ENCODE measurements at places on chromosomes 1 and 21.

- DNase-seq, result no peak
Observed at GRCh38 chr1:75129660-75129982, 4.6 kb upstream of the LHX8 start.

DNA sequence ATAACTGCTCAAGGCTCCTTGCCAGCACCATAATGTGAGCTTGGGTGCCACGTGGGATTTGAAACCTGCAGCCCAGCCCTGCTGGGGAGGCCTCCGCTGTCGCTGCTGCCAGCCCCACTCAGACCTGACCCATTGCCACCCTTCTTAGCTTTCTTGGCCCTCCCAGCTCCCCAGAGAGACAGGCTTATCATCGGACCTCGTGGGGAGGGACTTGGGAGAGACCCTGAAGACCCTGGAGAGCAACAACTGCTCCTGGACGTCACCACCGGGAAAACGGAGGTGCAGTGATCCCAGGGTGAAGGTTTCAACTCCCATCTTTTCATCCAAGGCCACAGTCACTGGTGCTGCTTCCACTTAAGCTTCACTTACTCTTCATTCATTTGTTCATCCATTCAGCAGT lies 596.1 kb downstream of the PTPRU start:
- DNase-seq, result no peak

DNA sequence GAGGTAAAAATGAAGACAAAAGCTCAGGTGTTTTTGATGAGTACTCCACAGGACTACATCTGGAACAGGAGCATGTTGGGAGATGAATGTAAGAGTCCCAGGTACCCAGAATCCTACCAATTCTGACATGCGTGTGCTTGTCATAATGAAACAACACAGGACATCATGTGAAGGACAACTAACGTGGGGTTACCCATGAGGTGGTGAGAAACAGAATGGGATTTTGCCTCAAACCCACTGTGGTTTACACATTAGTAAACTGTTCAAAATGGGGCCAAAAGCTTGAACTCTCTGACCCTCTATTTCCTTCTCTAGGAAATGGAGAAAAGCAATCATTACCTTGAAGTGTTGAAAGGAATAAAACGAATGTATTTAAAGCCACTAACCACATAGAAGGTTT lies 266.2 kb downstream of the RGS7 start:
- no peak for DNase-seq

DNA sequence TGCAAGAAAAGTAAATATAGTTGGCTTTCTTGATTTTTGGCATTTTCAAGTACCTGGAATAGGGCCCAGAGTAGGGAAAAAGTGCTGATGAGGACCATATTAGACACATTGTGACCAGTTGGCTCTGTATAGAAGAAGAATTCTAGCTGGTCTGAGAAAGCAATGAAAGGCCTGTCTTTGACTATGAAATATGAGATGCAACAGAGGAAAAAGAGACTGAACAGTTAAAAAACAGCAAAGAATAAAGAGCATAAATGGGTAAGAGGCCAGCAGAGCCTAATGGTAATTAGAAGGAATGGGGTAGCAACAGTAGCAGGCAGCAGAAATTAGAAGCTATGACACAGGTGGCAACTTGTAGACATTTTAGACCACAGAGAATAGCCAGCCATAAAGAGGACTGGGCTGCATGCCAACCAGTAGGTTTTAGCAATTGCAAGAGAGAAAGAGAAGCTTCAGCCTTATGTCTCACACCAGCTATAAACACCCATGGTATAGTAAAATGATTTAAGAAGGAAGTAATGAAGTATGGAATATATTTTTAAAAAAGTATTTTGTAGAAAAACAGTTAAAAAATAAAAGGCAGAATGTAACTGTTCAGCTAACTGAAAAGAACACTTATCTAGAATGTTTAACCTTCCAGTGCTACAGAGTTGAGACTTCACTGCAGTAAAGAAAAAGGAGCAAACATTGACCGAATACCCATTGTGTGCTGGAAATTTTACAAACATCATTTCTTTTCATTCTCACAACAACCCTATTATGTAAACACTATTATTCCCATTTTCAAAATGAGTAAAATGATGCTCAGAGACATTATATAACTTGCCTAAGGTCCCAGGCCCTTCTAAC lies 114.1 kb downstream of the LHX4 start:
- DNase-seq, result no peak

DNA sequence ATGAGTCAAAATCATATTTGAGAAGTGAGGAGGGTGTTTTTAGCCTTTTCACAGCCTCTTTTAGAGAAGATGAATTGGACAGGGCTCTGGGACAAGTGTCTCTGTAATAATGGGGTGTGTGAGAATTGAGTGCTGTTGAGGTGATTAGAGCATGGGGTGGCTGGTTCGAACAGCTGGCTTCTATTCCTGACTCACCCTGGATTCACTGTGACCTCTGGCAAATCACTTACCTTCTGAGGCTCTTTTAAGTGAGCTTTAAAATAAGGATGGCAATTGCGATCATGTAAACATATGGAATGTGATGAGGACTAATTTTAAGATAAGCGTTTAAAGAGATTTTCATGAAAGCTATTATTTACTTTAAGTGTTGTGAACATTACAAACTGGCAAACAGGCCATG lies 243.4 kb downstream of the ADGRL2 start:
- DNase-seq, result no peak

GRCh38 chr21:33820230-33820770 lies 95.3 kb downstream of the ATP5PO start:
- no peak for DNase-seq

GRCh38 chr21:38388203-38388602 lies 110.1 kb downstream of the ERG start:
- DNase-seq, result no peak

- no peak for DNase-seq
Observed at GRCh38 chr1:215605011-215605621, 38.0 kb downstream of the KCTD3 start.

Measured in stimulated activated CD8-positive, alpha-beta memory T cell treated with anti-CD3 and anti-CD28 coated beads, Interleukin-7, amount 100 ng/mL, for 1 hour (primary cell).